ENCODE measurements at places on chromosomes 3 and 15.

DNA sequence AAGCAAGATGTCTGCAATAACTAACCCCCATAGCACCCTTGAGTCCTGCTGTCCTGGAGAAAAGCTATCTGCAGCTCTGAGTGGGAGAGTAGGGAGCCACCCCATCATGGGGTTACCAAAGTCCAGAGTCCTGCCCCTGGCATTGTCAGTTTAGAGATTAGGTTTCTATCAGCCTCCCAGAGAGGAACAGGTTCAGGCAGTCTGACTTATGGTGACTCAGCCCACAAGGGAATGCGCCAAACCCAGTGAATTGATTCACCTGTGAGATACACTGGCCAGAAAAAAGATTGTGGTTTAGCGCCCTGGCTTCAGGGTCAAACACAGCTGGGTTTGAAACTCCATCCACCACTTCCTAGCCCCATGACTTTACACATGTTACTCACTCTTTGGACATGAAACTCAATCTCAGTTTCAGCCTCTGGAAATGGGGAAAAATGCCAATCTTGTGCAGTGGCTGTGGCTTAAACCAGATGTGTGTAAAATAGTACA lies 263.6 kb upstream of the HES1 start:
- no peak overlapping the region for H3K4me3 ChIP-seq
- no peaks in the 10 kb centered on the region for H3K27me3 ChIP-seq
- no peaks in the 10 kb centered on the region for H3K36me3 ChIP-seq
- H3K27ac ChIP-seq, result peak overlapping the region; percentile 73

- no peaks in the 10 kb centered on the region for H3K36me3 ChIP-seq
- no peaks in the 10 kb centered on the region for H3K4me1 ChIP-seq
- H3K27ac ChIP-seq, result no peak overlapping the region
- no peak for DNase-seq
Observed at GRCh38 chr15:86300390-86301125, 220.9 kb downstream of the AGBL1 start.

DNA sequence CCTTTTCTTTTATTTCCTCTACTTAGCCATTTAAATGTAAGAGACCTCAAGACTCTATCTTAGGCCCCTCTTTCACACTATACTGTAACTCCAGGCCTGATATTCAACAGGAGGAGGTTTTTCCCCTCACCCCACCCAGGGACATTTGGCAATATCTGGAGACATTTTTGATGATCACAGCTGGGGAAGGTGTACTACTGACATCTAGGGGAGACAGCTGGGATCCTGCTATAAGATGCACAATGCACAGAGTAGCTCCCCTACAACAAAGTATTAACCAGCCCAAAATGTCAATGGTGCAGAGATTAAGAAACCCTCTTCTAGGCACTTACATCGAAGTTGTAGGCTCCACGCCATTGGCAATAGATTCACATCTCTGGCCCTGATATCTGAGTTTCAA lies 517.5 kb upstream of the UBE2E2 start:
- H3K27ac ChIP-seq, result no peak overlapping the region
- no peaks in the 10 kb centered on the region for H3K27me3 ChIP-seq
- H3K4me1 ChIP-seq, result no peaks in the 10 kb centered on the region
- H3K36me3 ChIP-seq, result no peaks in the 10 kb centered on the region

DNA sequence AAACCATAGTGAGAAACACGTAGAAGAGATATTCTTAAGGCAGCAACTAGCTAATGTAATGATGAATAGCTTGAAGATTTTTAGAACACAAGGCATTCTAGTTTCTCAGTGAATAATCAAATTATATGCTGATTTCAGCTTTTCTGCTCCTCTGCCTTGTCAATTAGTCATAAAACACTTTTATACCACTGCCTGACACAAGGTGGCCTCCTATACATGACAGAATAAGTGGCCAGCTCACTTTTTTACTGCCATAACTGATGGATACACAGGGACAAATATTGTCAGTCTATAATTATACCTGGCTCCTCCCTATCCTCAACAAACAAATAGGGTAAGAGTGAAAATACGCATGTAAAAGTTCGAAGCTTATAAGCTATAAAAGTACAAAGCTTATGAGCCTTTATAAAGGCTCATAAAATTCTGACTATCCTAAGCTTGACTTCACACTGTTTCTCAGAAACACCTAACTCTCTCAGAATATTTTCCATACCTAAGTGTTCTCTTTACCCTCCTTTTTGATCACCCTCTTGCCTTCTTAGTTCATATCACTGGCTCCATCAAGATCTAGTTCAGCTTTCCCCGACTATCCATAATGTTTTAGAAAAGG lies 81.6 kb downstream of the HERC1 start:
- H3K36me3 ChIP-seq, result no peaks in the 10 kb centered on the region
- no peak overlapping the region for H3K27ac ChIP-seq
- H3K27me3 ChIP-seq, result no peaks in the 10 kb centered on the region
- H3K4me1 ChIP-seq, result no peaks in the 10 kb centered on the region
- no peak for DNase-seq

- H3K4me1 ChIP-seq, result no peaks in the 10 kb centered on the region
- DNase-seq, result no peak
- H3K4me3 ChIP-seq, result no peak overlapping the region
- no peak overlapping the region for H3K27ac ChIP-seq
- H3K36me3 ChIP-seq, result peaks cover 7% of the 10 kb centered on the region
- no peaks in the 10 kb centered on the region for H3K27me3 ChIP-seq
Observed at GRCh38 chr3:114376516-114377185, 82.8 kb downstream of the TIGIT start.

- no peak overlapping the region for H3K27ac ChIP-seq
- H3K27me3 ChIP-seq, result no peaks in the 10 kb centered on the region
- DNase-seq, result no peak
- no peak overlapping the region for H3K4me3 ChIP-seq
- no peaks in the 10 kb centered on the region for H3K36me3 ChIP-seq
- peaks cover 11% of the 10 kb centered on the region for H3K4me1 ChIP-seq
Observed at GRCh38 chr15:51051776-51052175, 42.9 kb downstream of the TNFAIP8L3 start.

DNA sequence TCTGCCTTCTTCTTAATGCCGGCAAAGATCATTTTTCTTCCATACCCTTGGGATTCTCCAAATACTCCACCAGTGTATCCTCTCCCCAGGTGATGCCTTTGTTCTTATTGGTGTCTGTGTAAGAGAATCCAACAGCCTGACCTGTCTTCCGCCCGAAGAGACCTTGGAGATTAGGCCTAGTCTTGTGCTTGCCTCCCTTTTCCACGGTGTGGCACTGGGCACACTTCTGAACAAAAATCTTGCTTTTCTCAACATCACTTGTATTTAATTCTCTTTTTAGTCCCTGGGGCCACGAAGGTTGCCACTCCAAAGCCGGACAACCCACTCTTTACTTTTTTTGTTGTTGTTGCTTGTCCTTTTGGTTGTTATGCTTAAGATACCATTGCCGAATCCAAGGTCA lies 14.0 kb upstream of the EMC3 start:
- H3K27ac ChIP-seq, result no peak overlapping the region
- no peak overlapping the region for H3K4me3 ChIP-seq
- no peak for DNase-seq
- H3K36me3 ChIP-seq, result no peaks in the 10 kb centered on the region
- H3K4me1 ChIP-seq, result no peaks in the 10 kb centered on the region

- no peak overlapping the region for H3K27ac ChIP-seq
- H3K4me3 ChIP-seq, result no peak overlapping the region
- no peak for DNase-seq
- H3K27me3 ChIP-seq, result no peaks in the 10 kb centered on the region
- no peaks in the 10 kb centered on the region for H3K36me3 ChIP-seq
Observed at GRCh38 chr3:23776352-23776891, 29.3 kb upstream of the UBE2E1 start.

- H3K4me1 ChIP-seq, result no peaks in the 10 kb centered on the region
- peaks cover 25% of the 10 kb centered on the region for H3K36me3 ChIP-seq
- no peak overlapping the region for H3K27ac ChIP-seq
- H3K27me3 ChIP-seq, result no peaks in the 10 kb centered on the region
- no peak overlapping the region for H3K4me3 ChIP-seq
Observed at GRCh38 chr15:99677540-99678134, 55.6 kb downstream of the LYSMD4 start.

GRCh38 chr3:67009716-67010115 lies 11.6 kb downstream of the KBTBD8 start:
- no peaks in the 10 kb centered on the region for H3K36me3 ChIP-seq
- H3K27me3 ChIP-seq, result no peaks in the 10 kb centered on the region
- DNase-seq, result no peak
- H3K27ac ChIP-seq, result no peak overlapping the region

DNA sequence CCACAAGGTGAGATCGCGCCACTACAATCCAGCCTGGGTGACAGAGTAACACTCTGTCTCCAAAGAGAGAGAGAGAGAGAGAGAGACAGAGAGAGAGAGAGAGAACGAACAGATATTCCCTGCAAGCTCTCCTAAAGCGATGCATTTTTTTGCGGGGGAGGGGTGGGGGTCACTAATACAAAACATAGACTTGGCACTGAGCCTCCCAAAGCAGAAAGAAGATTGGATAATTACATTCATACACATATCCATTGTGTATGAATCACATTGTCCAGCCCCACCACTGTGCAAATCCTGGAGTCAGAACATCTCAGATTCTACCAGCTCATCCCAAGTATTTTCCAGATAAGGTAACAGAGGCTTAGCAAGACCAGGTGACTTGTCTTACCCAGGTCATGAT lies 459.9 kb downstream of the MAGI1 start:
- no peak for DNase-seq
- H3K27me3 ChIP-seq, result no peaks in the 10 kb centered on the region
- H3K4me1 ChIP-seq, result no peaks in the 10 kb centered on the region
- H3K36me3 ChIP-seq, result no peaks in the 10 kb centered on the region

GRCh38 chr3:71936681-71937080 lies 151.7 kb upstream of the PROK2 start:
- no peak overlapping the region for H3K27ac ChIP-seq
- H3K4me1 ChIP-seq, result no peaks in the 10 kb centered on the region
- no peak for DNase-seq
- no peak overlapping the region for H3K4me3 ChIP-seq

DNA sequence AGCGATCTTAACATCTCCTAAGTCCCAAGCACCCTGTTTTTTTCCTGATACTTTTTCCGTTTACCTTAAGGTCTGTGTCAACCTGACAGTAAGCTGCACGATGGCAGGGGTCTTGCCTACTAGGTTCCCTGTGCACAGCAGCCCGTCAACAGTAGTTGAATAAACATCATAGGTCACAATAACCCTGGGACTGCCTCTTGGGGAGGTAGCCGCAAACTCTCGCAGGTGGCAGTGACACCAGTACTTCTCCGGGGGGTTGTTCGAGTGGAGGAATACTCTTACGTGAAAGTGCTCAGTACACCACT lies 365 bp upstream of the PDCD6IP start:
- DNase-seq, result no peak
- no peaks in the 10 kb centered on the region for H3K36me3 ChIP-seq
- H3K4me1 ChIP-seq, result peaks cover 12% of the 10 kb centered on the region
- H3K27ac ChIP-seq, result peak overlapping the region; percentile 96

DNA sequence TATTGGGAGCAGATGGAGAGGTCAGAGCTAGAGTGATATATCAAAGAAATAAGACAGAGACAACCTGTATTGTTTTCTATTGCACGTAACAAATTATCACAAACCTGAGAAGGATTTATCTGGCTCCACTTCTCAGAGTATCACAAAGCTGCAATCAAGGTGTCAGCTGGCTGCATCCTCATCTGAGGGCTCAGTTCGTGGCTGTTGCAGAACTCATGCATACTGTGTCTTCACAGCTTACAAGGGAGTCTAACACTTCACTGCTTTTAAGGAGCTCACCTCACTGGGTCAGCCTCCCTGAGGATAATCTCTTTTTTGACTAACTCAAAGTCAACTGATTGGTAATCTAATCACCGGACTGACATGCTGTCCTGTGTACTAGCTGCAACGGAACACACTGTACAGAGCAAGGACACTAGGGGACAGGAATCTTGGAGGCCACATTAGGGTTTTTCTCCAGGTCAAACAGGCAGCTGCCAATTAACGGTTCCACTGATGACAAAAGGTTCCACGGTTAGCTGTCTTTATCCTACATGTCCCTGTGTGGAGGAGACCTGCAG lies 1006.8 kb upstream of the SEMA6D start:
- H3K36me3 ChIP-seq, result no peaks in the 10 kb centered on the region
- H3K27ac ChIP-seq, result no peak overlapping the region
- H3K4me3 ChIP-seq, result no peak overlapping the region
- H3K4me1 ChIP-seq, result no peaks in the 10 kb centered on the region
- no peaks in the 10 kb centered on the region for H3K27me3 ChIP-seq

GRCh38 chr15:94576889-94577533 lies 345.6 kb downstream of the MCTP2 start:
- peak; percentile 21 for DNase-seq
- H3K36me3 ChIP-seq, result no peaks in the 10 kb centered on the region
- no peak overlapping the region for H3K4me3 ChIP-seq
- H3K27me3 ChIP-seq, result no peaks in the 10 kb centered on the region

- no peak overlapping the region for H3K27ac ChIP-seq
- DNase-seq, result no peak
- H3K4me1 ChIP-seq, result no peaks in the 10 kb centered on the region
- H3K27me3 ChIP-seq, result no peaks in the 10 kb centered on the region
- no peaks in the 10 kb centered on the region for H3K36me3 ChIP-seq
- H3K4me3 ChIP-seq, result no peak overlapping the region
Observed at GRCh38 chr15:35168464-35168863, 83.4 kb upstream of the NANOGP8 start.

- H3K27ac ChIP-seq, result peak overlapping the region; percentile 6
- H3K4me3 ChIP-seq, result peak overlapping the region; percentile 93
- H3K4me1 ChIP-seq, result peaks cover 4% of the 10 kb centered on the region
- DNase-seq, result peak; percentile 73
Observed at GRCh38 chr3:127673191-127674100, 694 bp downstream of the ABTB1 start.

DNA sequence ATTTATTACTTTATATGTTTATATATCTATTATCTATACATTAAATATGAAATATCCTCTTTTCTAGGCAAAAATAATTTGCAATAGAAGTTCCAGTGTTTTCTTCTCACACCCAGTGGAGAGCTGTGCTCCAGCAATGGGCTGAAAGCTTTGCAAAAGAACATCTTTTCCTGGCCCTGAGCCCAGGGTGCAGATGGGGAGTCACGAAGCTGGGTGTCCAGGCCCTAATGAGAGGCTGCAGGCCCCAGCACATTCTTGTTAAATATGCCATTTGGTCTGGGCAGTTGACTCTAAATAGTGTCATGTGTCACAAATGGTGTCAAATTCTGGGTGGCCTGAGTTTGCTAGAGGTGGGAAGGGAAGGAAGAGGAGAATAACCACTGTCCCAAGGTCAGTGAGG lies 5.7 kb downstream of the NTRK3 start:
- H3K36me3 ChIP-seq, result no peaks in the 10 kb centered on the region
- H3K4me3 ChIP-seq, result no peak overlapping the region
- no peak overlapping the region for H3K27ac ChIP-seq
- H3K4me1 ChIP-seq, result no peaks in the 10 kb centered on the region
- no peaks in the 10 kb centered on the region for H3K27me3 ChIP-seq

DNA sequence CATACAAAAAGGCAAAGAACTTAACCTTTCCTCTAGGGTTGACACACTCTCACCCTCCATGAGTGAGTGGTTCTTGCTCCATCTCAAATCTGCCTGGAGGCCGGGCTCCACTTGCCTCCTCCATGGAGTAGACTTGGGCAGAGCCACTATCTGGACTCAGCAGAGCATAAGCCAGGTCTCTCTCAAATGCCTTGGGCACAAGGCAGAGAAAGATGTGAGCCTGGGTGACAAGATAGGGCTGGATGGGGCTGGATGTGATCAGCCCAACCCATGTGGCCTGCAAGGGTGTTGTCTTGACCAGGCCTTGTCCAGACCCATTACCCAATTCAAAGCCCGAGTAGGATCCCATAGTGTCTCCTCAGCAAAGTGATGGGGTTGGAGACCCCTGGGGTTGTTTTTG lies 4.2 kb upstream of the RPL29 start:
- no peak overlapping the region for H3K27ac ChIP-seq
- peaks cover under 1% of the 10 kb centered on the region for H3K36me3 ChIP-seq
- no peak overlapping the region for H3K4me3 ChIP-seq
- no peak for DNase-seq
- no peaks in the 10 kb centered on the region for H3K27me3 ChIP-seq

GRCh38 chr3:189914799-189915198 lies 205.9 kb downstream of the P3H2 start:
- H3K27ac ChIP-seq, result no peak overlapping the region
- DNase-seq, result no peak
- no peaks in the 10 kb centered on the region for H3K36me3 ChIP-seq

All from pancreas (tissue), 10 donors.